ENCODE measurements at places on chromosomes 4 and X. TPM values are rescaled to one million over a fixed set of nuclear protein-coding genes. Genes with fewer than 3 reads are reported as not detected.
A peak's percentile ranks its signal among the peaks of the same experiment; 100 is the strongest.

BEND2 gene
- not detected for total RNA-seq

P2RY4 gene
- total RNA-seq, result not detected

WWC2 gene
- 53.5 TPM for total RNA-seq

POLN gene
- 4.2 TPM for total RNA-seq

GUCY1B1 gene
- 13.2 TPM for total RNA-seq

ANOS1 gene
- total RNA-seq, result 0.08 TPM

ARHGAP36 gene
- total RNA-seq, result not detected

PAGE1 gene
- not detected for total RNA-seq

ARR3 gene
- total RNA-seq, result not detected

MXRA5 gene
- total RNA-seq, result 188 TPM

GRCh38 chr4:57109411-57109846 is 756 bp downstream of the IGFBP7 start:
- H3K27me3 ChIP-seq, result no peaks in the 10 kb centered on the region
- DNase-seq, result no peak
- H3K36me3 ChIP-seq, result peaks cover 42% of the 10 kb centered on the region
- peaks cover 65% of the 10 kb centered on the region for H3K4me1 ChIP-seq

- DNase-seq, result no peak
- no peak overlapping the region for H3K4me3 ChIP-seq
- H3K27ac ChIP-seq, result no peak overlapping the region
- H3K36me3 ChIP-seq, result peaks cover 5% of the 10 kb centered on the region
- no peaks in the 10 kb centered on the region for H3K27me3 ChIP-seq
These were observed 22.9 kb downstream of the CCDC149 start for GRCh38 chr4:24889991-24890390.

DNA sequence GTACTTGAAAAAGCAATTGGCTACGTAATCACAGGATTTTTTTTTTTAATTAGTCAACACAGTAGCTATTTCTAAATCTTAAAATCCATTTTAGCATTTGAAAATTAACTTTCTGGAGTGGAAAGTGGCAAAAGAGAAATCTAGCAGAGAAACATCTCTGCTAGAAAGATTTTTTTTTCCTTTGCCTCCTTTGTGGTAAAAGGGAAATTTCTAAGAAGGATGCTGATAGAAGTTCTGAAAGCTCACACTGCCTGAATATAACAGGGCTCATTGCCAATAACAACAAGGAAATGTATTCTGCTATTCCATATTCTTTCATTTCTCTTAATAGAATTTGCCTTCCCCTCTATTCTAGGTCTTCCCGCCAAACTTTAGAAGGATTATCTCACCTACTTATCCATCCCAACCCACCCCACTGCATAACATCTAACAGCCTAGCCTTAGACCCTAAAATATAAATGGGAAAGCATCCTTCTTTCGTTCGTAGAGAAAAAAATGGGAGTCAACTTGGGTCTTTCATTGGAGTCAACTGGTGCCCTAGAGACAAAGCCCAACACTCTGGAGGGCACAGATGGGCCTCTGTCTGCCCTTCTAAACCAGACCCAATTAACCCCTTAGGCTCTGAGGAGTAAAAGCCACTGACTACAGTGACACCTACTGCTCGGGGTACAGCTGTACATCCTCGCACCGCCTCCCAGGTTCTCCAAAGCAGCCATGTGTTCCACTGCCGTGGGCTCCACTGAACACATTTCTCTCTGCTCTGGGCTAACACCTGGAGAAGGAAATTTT is 103.9 kb downstream of the MAML3 start:
- H3K27ac ChIP-seq, result peak overlapping the region; percentile 61
- no peak for DNase-seq
- peak overlapping the region; percentile 71 for H3K4me3 ChIP-seq
- no peaks in the 10 kb centered on the region for H3K36me3 ChIP-seq
- no peaks in the 10 kb centered on the region for H3K27me3 ChIP-seq
- H3K4me1 ChIP-seq, result peaks cover 43% of the 10 kb centered on the region

GRCh38 chrX:38881727-38882126 is 80.5 kb downstream of the MID1IP1 start:
- no peaks in the 10 kb centered on the region for H3K4me1 ChIP-seq
- H3K27me3 ChIP-seq, result no peaks in the 10 kb centered on the region
- DNase-seq, result no peak

DNA sequence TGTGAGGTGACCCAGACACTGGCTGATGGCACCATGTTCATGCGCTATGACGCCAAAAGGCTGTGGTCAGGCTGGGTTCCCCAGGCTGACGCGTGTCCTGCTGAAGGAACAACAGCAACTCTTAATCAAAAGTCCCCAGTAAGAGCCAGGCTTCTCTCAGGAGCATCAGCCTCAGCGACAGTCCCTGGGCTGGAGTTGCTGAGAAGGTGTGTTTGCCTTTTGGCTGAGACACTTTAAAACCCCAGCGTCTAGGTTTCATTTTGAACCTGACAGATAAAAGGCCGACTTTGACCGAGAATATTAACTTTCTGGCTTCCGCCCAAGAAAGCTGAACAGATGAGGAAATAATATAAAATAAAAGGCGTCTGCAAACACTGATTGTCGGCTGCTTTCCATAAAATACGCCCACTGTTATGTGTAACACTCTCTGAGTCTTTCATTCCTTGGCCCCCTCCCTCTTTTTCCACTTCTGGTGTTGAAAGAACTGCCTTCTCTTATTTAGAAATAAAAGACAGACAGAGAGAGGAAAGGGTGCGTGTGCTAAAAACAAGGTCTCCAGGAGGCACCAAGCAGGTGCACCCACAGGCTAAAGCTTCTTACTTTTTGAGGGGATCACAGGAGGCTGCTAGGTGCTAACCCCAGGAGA is 373.6 kb downstream of the MID1IP1 start:
- no peak overlapping the region for H3K27ac ChIP-seq
- H3K4me3 ChIP-seq, result no peak overlapping the region
- H3K4me1 ChIP-seq, result no peaks in the 10 kb centered on the region
- no peaks in the 10 kb centered on the region for H3K36me3 ChIP-seq

DNA sequence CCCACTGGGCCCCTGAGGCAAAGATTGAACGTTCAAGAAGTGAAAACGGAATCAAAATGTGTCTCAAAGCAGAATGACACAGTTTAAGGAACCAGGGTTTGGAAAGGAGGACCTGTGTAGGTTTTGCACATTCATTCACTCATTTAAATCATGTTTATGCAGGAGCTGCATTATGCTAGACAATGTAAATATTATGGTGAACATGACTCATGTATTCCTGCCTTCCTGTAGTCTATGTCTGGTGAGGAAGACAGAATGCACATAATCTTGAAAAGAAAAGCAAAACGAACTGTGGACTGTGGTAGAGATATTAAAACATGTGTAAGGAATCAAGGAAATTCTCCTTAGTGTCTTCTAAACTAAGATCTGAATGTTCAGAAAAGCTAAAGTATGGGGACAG is 311.8 kb upstream of the SMIM31 start:
- no peaks in the 10 kb centered on the region for H3K36me3 ChIP-seq
- peaks cover 50% of the 10 kb centered on the region for H3K4me1 ChIP-seq
- peak overlapping the region; percentile 65 for H3K27ac ChIP-seq
- DNase-seq, result no peak
- H3K4me3 ChIP-seq, result peak overlapping the region; percentile 46
- no peaks in the 10 kb centered on the region for H3K27me3 ChIP-seq

GRCh38 chr4:47442980-47443379 is 20.5 kb downstream of the COMMD8 start:
- H3K4me1 ChIP-seq, result peaks cover 2% of the 10 kb centered on the region
- no peak overlapping the region for H3K4me3 ChIP-seq
- DNase-seq, result no peak
- H3K27me3 ChIP-seq, result no peaks in the 10 kb centered on the region
- no peak overlapping the region for H3K27ac ChIP-seq

DNA sequence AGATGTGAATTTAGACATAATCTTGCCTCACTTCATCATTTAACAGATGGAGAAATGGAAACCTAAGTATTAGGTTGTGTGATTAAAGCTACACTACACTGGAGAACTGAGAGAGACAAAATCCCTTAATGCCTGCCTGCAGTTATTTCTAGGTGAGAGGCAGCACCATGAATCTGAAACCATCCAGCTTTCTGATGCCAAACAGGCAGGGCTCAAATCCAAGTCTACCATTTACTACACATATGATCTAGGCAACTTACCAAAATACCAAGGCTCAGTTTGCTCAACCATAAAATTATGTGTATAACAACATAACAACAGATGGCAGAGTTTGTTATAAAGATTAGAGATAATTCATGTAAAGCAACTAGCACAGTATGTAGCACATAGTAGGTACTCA is 38.7 kb downstream of the GABRA4 start:
- H3K27ac ChIP-seq, result no peak overlapping the region
- no peak for DNase-seq
- no peaks in the 10 kb centered on the region for H3K36me3 ChIP-seq
- peaks cover 23% of the 10 kb centered on the region for H3K27me3 ChIP-seq
- no peaks in the 10 kb centered on the region for H3K4me1 ChIP-seq

DNA sequence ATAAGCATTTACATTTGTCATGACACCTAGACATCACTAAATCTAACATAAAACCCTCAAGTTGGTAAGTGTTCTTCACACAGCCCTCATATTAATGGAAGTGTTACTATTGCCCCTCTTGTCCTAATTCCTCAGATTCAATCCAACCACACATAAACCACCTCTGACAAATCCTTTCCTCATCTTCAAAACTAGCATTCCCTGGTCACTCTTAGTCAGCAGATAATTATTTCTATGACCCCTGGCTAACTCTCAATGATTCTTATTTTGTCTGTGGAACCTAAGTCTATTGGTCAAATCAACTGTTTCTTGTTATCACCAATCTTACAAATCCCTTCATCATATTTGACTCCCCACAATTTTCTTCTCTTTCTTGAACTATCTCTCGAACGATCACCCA is 168.6 kb downstream of the PPP3CA start:
- no peak overlapping the region for H3K4me3 ChIP-seq
- H3K4me1 ChIP-seq, result no peaks in the 10 kb centered on the region
- H3K36me3 ChIP-seq, result peaks cover 14% of the 10 kb centered on the region
- no peak overlapping the region for H3K27ac ChIP-seq
- no peaks in the 10 kb centered on the region for H3K27me3 ChIP-seq
- no peak for DNase-seq

DNA sequence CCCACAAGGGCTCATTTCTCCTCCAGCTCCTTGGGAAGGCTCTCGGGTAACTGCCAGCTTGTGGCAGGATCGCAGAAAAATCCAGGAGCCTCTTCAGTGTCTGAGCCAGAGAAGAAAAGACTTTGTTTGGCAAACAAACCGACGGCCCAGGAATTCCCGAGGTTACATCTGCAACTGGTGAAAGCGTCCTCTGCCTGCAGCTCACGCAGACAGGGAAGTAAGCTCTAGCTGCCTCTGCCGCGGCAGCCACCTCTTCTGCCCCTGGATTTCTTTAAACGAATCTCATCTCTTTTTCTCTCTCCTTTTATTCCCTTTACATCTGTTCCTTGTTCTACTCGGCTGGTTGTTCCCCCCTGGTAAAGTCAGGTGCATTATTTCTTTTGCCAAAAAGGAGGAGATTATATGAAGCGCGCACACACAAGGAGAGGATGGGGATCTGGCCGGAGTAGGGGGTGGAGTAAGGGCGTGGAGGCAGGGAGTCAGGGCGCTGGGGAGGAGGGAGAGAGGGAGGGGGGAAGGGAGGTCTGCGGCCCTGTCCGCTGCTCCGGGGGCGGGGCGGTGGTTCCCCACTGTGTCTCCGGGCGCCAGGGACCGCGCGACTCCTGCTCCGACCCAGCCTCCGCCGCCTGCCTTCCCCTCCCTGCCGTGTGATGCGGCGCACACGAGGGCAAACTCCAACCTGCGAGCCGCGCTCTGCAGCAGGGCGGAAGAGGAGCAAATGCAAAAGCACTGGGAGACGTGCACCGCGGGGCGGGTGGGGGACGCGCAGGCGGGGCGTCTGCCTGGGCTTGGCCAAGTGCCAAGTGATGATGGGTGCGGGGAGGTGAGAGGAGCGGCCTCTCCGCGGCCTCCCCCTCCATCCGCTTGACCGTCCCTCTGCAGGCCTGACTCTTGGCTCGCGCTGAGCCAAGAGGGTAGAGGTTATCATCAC is at the start of gene DCHS2:
Gene DCHS2, minus strand, starts transcription at position 459 of the 931 bp plus-strand sequence. Its CDS starts 444 bp downstream, at position 15.
- H3K27me3 ChIP-seq, result peaks cover 72% of the 10 kb centered on the region
- H3K4me3 ChIP-seq, result peak within 1 kb of the TSS; percentile 71
- H3K36me3 ChIP-seq, result no peaks in the 10 kb centered on the region
- DNase-seq, result no peak
- H3K27ac ChIP-seq, result no peak within 1 kb of the TSS

DNA sequence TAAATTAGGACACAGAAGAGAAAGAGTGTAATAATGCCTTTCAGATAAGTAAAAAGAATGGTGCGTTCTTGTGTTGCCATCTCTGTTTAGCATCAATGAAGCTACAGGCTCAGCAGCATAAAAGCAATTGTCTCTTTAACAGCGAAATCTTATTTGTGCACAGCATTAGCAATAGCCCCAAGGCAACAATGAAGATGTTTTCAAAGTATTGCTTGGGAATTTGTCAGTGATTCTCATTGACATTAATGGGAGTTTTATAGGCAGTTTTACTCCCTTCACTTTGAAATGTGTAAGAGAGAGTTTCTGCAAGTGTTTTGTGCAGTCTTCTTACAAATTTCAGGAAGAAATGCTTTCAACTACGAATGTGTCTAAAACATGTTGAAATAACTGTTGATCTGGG is 633.0 kb downstream of the TLL1 start:
- DNase-seq, result no peak
- H3K36me3 ChIP-seq, result no peaks in the 10 kb centered on the region
- H3K4me1 ChIP-seq, result no peaks in the 10 kb centered on the region
- no peak overlapping the region for H3K4me3 ChIP-seq
- peaks cover 37% of the 10 kb centered on the region for H3K27me3 ChIP-seq

GRCh38 chr4:153348006-153348405 is 3.5 kb downstream of the MND1 start:
- H3K36me3 ChIP-seq, result no peaks in the 10 kb centered on the region
- no peaks in the 10 kb centered on the region for H3K27me3 ChIP-seq
- no peak overlapping the region for H3K27ac ChIP-seq
- peaks cover 18% of the 10 kb centered on the region for H3K4me1 ChIP-seq
- DNase-seq, result no peak

Data from osteocyte (in vitro differentiated cells).